ENCODE measurements at places on chromosomes 11 and 22.

DNA sequence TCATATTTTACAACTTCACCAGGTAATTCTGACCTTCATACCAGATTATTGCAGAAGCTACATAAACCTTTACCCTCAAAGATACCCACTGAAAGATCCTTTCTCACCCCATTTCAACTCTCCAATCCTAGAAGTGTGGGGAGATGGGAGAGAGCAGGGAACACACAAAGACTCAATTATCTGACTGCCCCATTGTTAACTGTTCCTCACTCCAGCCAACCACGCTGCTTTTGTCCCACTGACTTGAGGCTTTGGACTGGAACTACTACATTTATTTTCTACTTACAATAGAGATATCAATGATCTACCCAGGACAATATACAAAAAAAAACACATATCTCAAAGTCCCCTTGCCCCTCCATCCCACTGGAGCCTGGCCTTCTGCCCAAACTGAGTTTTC lies 44.7 kb upstream of the SLN start:
- no peak for DNase-seq

DNA sequence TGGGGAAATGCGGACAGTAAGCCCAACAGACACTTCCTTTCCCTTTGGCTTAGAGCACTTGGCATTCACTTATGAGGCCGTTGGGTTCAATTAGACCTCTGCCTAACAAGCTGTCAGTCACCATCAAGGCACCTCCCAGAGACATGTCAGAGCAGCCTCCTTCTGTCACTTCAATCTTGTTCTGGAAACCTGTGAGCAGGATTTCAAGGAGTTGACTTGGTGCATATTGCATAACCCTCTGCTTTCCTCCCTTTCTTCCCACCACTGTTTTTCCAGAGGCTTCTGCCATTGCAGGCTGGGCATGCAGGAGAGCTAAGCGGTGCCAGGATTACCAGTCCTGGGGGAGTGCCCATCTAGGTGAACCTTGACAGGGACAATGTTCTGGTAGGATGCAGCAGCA lies 484.2 kb upstream of the LRRC4C start:
- DNase-seq: no peak

DNA sequence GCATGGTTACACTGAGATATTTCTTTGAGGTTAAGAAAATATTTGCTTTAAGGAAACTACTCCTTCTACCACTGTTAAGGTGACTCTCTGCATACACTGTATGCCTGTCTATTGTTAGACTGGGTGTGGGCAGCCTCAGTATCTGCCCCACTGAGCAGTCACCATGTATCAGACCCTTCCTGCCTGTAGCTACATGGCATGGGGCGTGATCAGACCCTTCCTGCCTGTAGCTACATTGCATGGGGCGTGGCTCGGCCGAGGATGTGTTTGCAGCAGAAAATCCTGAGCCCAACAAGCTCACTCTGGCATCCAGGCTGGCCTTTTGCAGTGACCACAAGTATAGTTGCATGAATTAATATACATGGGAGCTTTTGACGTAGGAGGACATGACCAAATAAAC lies 669.4 kb downstream of the OPCML start:
- no peak for DNase-seq

DNA sequence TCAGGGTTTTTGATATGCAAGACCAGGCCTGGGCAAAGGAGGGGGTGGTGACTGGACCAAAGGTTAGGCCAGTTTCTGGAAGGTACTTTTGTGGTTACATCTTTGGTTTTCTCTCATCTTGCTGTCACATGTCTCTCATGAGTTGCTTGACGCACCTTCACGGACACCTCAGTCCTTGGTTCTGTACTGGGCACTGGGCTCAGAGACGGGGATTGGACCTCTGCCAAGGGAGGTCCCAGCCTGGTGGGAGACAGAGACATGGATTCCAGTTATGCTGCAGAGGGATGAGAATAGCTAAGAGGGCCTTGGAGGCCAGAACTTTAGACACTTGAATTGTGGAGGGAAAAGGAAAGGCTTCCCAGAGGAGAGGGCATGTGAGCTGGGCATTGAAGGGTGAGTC lies 1.7 kb downstream of the USP35 start:
- no peak for DNase-seq

DNA sequence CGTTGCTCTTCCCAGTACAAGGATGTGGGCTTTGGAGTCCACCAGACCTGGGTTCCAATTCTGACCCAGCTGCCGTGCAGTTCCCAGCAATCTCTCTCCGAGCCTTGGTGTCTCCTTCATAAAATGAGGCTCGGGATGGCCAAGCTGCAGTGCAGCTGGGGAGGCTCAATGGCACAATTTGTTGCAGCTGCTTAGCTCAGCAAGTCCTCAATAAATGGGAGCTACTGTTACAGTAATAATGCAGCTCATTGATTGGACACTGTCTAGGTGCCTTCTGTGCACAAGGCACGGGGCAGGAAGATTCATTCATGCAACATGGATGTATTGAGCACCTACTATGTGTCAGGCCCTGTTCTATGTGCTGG lies 37.1 kb downstream of the SHISAL1 start:
- DNase-seq: no peak

DNA sequence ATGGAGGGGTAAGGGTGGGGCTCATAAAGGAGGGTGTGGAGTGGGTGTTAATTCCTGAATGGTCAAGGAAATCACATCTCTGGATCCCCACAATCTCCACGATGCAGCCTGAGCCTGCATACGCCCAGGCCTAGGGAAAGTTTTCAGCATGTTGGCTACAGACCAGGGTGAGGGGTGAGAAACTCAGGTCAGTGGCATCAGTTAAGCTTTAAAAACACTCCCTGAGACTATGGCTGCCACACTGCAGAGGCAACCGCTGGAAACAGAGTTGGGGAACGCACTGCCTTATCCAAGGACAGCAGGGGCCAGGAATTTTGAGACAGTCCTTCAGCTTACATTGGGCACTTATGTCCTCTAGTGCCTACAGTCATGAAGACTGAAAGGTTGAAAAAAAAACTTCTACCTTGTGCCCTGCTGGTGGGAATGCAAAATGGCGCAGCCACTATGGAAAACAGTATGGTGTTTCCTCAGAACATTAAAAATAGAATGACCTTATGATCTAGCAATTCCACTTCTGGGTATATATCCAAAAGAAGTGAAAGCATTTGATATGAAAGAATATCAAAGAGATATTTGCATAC lies 19.7 kb downstream of the DKK3 start:
- no peak for DNase-seq

DNA sequence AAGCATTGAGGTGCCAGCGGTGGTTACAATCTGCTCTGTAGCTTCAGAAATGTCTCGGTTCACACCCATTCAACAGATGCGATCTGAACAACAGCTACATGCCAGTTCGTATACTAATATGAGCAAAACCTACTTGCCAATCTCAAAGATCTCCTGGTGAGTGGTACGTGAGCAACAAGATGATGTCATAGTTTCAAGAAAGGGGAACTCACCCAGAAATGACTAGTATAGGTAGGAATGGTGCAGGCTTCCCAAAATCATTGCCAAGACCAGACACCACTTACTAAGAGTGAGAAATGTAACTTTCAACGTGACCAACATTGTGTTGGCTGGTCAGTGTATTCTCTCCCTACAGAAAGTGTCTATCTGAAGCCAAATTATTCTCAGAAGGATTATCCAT lies 31.1 kb downstream of the OR6Q1 start:
- DNase-seq: no peak

DNA sequence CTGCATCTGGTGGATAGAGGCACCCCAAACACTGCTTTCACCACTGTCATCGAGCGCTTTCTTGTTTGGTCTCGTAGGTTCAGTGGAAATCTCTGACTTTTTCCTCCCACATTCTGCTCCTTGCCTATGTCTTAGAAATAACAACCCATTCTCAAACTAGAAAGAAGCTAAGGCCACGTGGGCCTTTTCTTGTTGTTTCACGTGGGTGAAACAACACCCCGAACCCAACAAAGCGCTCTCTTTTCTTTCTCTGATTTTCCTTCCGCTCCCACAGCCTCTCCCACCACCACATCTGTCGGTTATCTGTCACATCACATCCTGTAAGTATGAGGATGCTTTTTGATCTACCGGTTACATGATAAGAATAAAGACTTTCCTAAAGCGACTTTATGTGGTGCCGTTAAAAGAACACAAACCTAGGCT lies 77.1 kb downstream of the LINC01488 start:
- DNase-seq: no peak

DNA sequence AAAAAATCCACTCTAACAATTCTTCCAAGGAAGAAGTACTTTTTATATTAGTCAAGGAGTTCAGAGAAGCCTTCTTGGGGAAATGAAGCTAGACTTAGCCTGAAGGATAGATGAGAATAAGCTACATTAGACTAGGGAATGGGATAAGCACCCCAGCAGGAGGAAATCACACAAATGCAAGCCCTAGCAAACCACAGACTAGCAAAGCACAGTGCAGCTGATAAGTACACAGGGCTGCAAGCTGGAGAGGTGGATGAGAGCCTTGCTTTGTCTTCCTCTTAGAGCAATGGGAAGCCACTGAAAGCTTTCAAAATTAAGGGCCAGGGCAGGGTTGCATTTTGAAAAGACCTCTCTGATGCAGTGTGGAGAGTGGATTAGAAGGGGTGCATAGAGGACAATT lies 946.2 kb downstream of the LRRC4C start:
- DNase-seq: no peak

DNA sequence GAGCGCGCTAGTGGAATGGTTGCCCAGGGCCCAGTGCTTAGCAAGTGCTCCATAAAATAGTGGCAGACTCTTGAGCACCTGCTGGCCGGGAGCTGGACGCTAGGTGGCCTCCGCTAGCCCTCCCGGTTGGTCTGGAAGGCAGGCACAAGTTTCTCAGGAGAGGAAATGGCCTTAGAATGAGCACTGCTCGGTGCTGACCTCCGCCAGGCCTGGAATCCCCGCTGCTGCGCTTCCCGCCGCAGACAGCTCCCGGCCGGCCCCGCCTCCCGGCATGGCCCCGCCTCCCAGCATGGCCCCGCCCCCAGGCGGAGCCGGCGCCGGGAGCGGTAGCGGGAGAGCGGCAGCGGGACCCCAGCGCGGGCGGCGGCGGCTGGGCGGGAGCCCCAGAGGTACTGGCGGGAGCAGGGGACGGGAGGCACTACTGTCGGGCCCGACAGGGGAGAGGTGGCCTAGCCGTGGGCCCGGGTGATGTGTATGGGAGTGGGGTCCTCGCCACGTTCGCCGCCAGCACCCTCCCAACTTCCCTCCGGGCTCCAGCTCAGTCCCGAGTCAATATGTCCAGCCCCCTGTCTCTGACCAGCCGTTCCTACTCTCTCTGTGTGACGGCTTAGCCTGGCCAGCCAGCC lies at the start of gene SIPA1:
SIPA1 (plus strand) TSS at position 308 of the 626 bp plus-strand sequence. CDS start 2,821 bp downstream, outside the sequence.
- DNase-seq: peak; percentile 94

DNA sequence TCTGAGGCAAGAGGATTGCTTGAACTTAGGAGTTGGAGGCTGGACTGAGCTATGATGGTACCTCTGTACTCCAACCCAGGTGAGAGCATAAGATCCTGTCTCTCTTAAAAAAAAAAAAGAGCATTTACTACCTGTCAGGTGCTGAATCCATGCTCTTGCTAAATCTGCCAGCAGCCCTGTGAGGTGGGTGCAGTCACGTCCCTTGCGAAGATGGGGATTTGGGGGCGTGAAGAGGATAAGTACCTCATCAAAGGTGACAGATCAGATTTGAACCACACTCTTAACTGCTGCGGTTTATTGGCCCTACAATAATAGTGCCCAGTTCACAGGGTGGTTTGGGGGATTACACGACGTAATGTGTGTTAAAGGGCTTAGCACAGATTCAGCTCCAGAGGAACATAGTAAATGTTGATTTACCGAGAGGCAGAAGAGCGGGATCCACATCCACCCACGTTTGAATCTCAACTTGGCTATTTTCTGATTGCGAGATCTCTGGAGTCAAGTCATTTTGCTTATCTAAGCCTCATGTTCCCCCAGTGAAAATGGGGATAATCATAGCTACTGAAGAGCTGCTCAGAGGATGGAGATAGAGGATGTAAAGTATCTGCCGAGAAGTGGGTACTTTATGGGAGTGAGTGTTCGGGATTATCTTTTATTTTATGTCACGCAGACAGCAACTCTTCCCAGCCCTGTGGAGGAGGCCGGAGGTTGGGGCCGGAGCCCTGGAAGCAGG lies 28.1 kb upstream of the LRRC10B start:
- no peak for DNase-seq

GRCh38 chr11:10485646-10486045 lies 30.6 kb downstream of the AMPD3 start:
- DNase-seq: no peak

DNA sequence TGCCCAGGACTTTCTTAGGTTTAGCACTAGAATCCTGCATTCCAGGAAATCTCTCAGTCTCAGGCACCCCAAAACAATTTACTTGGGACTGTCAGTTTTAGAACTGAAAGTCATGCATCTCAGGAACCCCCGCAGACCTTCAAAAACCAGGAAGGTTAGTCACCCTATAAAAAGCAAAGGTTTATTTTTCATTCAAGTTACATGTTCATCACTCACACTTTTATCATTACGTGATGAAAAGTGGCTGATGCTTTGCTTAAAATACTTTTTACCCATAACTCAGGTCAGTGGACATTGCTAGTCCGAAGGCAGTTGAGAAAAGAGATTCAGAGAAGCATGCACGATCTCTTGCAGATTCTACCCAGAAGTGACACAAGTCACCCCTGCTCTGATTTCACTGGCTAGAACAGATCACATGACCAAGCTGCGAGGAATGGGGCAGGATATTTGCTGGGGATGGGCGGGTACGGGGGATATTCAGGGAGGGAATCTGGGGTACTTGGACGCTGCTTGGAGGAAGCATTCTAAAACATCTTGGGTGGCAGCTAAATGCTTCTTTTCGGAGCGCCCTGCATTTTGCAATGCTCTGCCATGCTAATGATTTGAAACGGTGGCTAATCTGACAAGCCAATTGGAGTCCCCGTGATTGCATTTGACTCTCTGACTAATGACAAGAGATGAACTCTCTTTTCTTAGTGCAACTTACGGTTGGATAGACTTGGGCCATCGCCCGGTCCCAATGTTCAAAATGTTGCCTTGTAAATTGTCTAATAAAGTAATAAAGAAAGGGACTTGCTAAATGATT lies 110.2 kb downstream of the MIAT start:
- DNase-seq: no peak

GRCh38 chr11:6628526-6628925 lies 9.3 kb upstream of the TPP1 start:
- no peak for DNase-seq

GRCh38 chr11:105673089-105673488 lies 63.2 kb downstream of the GRIA4 start:
- peak; percentile 59 for DNase-seq

DNA sequence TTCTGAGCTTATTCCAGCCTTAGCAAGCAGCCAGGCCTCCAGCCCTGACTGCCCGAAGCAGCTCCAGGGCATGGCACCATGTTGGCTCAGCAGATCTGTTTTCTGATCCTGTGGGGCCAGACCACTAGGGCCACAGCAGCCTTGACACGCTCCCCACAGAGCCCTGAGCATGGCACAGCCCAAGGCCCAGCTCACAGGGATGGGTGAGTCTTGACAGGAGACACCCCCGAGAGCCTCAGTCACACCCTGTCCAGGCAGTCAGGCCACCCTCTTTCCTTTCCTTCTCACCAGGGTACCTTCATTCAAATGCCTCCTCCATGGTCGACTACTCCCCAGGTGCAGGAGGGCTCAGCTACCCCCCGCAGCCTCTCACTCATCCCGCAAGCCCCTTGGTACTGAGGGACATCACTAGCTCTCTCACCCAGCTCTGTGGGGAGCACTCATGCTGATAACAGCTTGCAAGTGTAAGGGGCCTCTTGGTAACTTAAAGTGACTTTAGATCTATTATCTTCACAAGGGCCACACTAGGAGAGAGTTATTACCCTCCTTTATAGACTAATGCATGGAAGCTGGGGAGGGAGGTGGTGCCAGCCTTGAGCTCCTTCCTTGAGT lies 3.9 kb upstream of the CDC42BPG start:
- DNase-seq: no peak

All from fibroblast of villous mesenchyme (primary cell).